ENCODE measurements at places on chromosomes 7 and 10. TPM values are rescaled to one million over a fixed set of nuclear protein-coding genes. Genes with fewer than 3 reads are reported as not detected.

The ADRB1 gene
- total RNA-seq: not detected

The MORN4 gene
- 19.8 TPM for total RNA-seq

DNA sequence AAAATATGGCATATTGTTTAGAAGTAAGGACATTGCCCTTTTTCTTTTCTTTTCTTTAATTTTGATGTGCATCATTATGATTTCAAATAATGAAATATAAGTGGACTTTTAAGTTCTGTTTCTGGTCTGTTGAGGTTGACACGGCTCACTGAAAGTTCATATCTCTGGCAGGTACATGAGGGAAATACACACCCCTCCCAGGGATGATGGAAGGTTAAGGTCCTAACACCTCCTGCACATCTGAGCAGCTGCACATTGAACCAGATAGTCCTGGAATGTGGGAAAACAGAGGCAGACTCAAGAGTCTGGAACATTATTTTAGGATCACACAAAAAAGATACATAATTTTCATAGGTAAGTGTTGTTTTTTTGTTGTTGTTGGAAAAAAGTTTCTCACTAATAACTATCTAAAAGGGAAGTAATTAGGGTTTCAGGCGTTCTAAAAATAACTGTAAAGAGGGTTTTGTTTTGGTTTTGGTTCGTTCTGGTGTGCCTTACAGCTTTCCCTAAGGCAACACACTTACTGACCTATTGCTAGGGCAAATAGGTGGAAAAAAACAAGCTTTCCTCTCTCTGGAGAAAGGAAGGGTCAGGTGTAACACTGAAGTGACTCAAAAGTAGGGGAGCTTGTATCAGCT lies 201.2 kb upstream of the PRKCQ start:
- no peak for DNase-seq

DNA sequence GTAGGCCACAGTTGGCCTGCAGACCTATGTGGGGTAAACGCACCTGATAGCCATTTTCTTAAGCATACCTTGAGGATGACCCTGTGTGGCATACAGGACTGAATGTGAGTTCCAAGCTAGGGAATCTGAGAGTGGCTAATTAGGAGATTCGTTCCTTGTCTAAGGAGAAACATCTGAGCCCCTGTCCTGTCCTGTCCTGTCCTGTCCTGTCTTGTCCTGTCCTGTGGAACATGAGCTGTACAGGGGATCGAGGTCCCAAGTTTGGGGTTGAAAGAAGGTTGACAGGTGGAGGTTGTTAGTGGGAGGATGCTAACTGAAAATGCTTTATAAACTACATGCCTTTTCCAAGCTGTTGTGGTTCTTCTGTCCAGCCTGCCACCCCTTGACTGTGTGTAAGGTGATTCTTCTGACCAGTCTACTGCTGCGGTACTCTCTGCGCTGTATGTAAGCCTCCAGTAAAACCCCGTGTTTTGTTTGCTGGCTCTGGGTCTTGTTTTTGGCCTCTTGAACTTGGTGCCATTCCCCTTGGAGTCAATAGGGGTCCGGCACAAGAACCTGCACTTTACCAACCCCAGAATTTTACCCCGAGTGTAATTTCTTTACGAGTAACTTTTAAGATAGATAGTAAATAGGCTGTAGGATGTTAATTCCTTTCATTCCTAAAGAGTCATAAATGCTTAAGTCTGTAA lies 26.4 kb downstream of the ZNRF2 start:
- no peak for DNase-seq

DNA sequence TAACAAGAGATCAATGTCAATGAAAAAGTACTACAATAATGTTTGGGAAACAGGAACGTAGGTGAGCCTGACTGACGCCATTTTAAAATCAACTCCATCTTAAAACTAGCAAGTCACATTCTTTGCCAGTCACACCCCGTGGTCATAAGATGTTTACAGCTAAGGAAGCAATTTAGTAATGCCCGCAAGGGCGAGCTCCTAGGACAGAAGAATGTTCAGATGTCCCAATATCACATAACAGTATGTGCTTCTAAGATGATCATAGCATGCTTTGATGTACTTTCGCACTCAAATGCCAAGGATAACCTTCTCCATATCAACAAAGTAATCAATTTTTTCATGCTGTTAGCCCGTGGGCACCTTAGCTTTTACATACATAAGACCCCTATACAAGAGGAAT lies 113.8 kb upstream of the EGFR start:
- DNase-seq: no peak

GRCh38 chr10:87844837-87845623 lies 18.3 kb downstream of the KLLN start:
- DNase-seq: no peak
